ENCODE measurements at places on chromosomes 5 and 9. TPM values are rescaled to one million over a fixed set of nuclear protein-coding genes. Genes with fewer than 3 reads are reported as not detected.

The MEGF10 gene
- total RNA-seq: 0.71 TPM

The SUSD3 gene
- 1.3 TPM for total RNA-seq

The F2RL1 gene
- 122 TPM for total RNA-seq

The PCDHGB5 gene
- total RNA-seq: 9.1 TPM

The NREP gene
- 24.6 TPM for total RNA-seq

The GPR151 gene
- total RNA-seq: not detected

DNA sequence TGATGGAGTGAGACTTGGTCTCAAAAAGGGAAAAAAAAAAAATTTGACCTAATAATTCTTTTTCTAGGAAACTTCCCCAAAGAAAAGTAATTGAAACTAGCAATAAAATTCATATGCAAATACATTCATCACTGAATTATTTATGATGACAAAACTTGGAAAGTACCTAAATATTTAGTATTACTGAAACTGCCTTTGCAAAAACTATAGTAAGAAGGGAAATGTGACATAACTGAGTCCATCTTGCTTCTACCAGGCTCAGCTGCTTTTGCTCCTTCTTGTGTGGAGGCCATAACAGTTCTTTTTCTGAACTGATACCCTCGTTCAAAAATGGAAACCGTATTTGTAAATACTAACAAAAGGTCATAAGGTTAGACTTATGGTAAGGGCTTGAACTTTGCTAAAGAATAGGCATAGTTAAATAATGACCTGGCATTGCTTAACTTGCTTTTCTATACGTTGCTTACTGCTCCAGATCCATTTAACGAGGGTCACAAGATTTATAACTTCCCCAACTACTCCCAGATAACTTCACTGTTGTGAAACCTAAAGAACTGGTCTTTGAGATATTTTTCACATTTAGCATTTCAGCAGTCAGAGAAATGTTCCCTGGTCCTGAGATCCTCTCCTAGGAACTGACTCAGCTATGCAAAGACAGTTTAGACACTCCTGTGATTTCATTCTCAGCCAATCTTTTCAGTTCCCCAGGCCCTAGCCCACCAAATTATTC lies 68.4 kb downstream of the CFAP95 start:
- no peak for DNase-seq

DNA sequence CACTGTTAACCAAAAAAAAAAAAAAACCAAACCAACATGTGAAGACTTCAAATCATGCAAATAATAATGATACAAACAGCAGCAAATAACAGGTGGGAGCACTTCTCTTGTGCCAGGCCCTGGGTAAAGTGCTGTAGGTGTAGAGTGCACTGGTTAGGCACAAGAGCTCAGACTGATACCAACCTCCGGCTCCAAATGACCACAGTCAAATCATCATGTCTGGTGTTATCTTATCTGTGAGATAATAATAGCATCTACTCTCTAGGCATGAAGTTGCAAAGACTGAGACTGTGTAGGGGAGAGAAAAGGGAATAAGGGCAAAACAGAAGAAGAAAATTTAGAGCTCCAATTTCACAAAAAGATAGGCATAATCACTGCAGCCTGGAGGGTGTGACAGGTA lies 159.5 kb downstream of the ARL15 start:
- DNase-seq: no peak

DNA sequence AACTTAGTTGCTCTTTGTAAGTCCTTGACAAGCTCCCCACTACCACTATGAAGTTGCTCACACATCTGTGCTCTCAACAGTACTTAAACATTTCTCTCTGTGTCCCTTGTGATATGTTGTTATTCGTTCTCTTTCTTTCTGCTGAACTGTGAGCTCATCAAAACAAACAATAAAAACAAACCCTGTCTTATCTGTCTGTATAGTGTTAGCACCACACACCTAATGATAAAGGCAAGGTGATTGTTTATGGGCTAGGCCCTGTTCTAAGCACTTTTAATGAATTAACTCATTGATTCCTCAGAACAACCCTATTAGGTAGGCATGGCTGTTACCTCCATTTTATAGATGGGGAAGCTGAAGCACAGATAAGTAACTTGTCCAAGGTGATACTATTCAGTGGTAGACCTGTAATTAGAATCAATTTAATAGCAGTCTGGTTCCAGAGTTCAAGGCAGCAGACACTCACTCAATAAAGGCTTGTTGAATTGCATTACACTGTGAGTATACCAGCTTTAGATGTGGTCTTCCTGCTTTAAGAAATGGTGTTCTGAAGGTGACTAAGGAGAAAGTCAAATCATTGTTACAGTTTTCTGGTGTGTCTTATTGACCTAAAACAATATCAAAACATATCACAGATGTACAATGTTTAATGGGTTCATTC lies 153.6 kb upstream of the ELL2 start:
- no peak for DNase-seq

- no peak for DNase-seq
Observed at GRCh38 chr9:111821006-111821528, 26.3 kb upstream of the SHOC1 start.

DNA sequence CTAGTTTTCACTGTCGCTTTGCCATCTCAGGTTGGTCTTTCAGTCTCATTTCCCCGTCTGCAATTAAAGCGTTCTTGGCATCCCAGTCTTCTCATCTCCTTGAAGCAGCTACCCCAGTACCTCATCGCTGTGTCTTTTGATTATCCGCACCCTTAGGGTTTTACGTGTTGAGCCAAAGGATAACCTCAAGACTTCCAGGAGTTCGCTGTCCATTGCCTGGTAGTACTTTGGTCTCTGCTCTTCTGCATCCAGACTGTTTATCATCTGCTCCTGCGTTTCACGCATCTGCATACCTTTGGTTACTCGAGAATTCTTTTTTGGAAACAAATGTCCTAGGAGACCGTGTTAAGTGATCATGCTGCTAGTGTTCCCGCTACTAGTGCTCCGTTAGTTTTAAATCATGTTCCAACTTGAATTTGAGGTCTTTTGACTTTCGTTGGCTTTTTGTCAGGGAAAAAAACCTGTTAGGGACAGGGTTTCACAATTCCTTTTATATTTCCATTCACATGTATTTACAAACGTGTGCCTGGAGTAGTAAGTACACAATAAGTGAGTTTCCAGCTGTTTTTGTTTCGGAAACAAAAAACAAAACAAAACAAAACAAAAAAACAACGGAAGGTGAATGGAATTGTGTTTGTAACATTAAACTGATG lies 888 bp downstream of the RABGAP1 start:
- DNase-seq: no peak

DNA sequence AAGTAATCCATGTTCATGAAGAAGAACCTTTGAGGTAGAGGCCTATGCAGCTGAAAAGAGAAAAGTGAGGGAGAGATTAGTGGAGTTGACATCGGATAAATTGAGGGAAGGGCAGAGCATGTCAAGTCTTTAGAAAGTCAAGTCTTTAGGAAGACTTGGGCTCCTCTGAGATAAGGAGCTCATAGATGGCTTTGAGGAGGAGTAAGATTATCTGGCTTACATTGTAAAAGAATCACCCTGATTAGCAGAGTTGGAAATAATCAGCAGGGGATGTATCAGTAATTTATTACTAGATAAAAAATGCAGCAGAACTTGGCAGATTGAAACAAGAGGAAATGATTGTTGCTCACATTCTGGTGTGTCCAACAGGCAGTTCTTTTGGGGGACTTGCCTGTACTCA lies 727.2 kb upstream of the WWC1 start:
- DNase-seq: no peak

- DNase-seq: no peak
Observed at GRCh38 chr5:159899067-159900049, 16.9 kb upstream of the ADRA1B start.

- DNase-seq: no peak
Observed at GRCh38 chr9:135379540-135380267, 99.9 kb upstream of the PPP1R26 start.

GRCh38 chr9:70924895-70925547 lies 196.4 kb downstream of the TRPM3 start:
- DNase-seq: peak; percentile 34

GRCh38 chr5:98913911-98914310 lies 14.9 kb downstream of the CHD1 start:
- no peak for DNase-seq

- DNase-seq: no peak
Observed at GRCh38 chr5:106417163-106417562, 1253.6 kb downstream of the EFNA5 start.

- no peak for DNase-seq
Observed at GRCh38 chr9:126421567-126422428, 95.2 kb downstream of the MVB12B start.

DNA sequence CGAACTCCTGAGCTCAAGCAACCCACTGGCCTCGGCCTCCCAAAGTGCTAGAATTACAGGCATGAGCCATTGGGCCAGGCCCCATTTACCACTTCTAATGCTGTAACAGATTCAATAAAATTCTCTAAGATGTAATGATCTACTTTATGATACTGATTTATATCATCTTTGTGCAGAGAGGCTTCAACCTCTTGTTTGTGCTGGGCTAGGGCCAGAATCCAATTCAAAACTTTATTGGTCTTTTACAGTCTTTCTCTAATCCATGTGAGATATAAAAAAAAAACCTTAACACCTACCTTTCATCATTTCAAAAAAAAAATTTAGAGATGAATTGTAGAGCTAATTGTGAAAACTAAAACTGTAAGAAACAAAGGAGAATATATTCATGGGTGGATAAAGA lies 8.2 kb upstream of the BTF3 start:
- no peak for DNase-seq

DNA sequence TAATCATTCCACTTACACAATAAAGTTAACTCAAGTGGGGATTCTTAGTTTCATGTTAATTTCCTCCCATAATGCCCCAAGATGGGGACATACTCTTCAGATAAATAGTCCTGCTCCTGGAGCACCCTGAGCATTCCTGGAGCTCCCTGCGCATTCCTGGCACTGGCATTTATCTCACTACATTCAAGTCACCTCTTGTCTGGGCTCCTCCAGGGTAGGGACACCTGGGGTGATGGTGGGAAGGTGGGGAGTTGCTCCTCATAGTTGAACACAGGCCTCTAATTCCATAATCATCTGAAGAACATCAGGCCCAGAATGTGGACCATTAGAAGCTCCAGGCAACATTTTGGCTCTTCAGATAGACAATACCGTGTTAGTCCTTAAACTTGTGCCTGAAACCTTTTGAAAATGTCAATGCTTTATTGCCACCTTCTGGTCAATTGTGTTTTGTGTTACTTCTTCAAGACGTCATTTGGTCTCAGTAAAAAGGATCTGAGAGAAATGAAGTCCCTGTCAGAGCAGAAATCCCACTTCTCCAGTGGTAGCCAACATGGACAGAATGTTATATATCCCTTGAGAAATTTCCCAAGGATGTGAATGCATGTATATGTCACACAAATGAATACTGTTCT lies 14.2 kb upstream of the AGGF1 start:
- no peak for DNase-seq

DNA sequence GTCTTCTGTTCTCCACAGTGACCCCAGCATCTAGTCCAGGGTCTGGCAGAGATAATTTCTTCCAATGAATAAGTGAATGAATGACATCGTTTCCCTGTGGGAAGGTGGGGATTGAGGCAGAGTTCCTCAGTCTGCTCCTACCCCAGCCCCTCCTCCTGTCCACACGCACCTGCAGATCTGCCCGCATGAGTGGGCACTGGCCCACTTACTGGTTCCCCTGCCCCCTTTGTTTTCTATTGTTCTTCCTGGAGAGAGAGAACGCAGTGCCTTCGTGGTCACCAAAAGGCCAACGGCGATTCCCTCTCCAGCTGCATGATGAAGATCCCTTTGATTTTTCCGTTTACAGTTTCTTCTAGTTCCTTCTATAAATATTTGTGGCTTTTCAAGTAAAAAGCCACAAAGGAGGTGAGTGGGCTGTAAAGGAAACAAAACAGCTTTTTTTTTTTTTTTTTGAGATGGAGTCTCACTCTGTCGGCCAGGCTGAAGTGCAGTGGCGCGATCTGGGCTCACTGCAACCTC lies 5.8 kb upstream of the FPGS start:
- DNase-seq: no peak

DNA sequence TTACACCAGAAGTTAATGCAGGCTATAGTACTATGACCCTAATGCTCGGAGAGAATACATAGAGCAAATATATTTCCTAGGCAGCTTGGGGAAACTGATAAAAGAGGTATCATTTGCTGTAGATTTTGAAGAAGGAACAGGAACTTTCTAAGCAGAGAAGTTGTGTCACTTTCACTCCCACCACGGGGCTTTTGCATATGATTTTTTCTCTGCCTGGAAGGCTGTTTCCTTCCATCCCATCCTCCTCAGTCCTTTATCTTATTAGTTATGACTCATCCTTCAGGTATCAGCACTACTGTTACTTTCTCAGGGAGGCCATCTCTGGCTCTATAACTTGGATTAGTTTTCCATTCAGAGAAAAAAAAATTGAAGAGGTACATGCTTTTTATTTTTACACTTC lies 2006.1 kb upstream of the WWC1 start:
- DNase-seq: no peak

- no peak for DNase-seq
Observed at GRCh38 chr5:112388739-112389138, 30.3 kb downstream of the EPB41L4A start.

DNA sequence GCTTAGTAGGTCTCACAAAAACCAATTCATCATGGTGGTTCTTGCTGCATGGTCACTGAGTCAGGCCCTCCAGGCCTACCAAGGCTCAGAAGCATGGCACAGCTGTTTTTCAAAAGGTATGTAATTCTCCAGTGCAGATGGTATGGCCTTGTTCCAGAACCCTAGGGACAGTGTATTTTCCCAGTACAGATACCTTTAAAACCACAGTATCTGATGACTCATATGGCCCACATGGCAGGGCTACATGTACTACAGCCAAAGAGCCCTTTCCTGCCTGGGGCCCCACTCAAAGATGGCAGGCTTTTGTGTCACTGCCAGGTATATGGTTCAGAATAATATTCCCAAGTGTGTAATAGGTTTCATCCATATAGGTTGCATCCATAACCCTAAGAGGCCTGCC lies 16.5 kb downstream of the CSF2 start:
- peak; percentile 50 for DNase-seq

- peak; percentile 74 for DNase-seq
Observed at GRCh38 chr5:87120518-87121303, 147.0 kb upstream of the RASA1 start.

GRCh38 chr5:109479260-109479860 lies 69.6 kb upstream of the PJA2 start:
- no peak for DNase-seq

DNA sequence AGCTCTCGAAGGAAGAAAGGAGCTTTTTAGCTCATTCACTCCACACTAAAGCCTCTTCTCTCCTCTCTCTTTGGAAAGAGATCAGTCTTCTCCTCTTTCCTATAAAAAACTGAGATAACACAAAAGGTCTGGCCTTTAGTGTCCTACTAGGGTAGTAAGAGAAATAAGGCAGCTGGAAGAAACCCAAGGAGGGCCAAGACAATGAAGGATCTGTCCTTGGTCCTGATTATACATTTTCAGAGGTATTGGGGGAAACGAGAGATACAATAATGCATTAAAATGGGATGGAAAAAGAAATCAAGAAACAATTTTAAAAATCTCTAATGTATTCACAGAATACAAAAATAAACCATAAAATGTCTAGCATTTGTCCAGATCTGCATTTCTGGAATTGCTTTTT lies 184.0 kb downstream of the SLF1 start:
- DNase-seq: no peak

- no peak for DNase-seq
Observed at GRCh38 chr9:4837261-4838188, 44.8 kb downstream of the RCL1 start.
